ENCODE measurements at places on chromosomes 1 and 21.

DNA sequence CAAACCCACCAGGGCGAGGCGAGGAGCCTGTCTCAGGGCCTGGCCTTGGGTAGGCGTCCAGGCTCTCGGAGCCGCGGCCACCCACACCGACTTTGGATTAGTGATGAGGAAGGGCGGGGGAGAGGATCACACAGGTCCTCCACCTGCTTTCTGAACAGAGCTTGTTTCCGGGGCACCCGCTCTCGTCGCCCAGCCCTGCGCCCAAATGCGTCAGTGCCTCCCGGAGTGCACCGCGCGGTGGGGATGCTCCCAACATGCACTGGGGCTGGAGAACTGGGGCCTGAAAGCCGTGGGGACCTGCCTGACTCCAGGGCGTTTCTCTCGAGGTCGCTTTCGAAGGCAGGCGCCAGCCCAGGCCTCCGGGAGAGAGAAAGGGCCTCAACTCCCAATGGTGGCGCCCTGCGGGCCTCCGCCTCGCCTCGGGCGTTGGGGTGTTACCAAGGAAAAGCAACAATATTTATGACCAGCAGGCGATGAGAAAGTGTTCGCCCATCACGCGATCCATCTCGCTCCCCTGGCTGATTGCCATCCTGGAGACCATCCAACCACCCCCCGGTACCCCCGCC, 8.9 kb upstream of the LHX8 start:
- no peak for DNase-seq

GRCh38 chr1:21165646-21166045, 11.1 kb downstream of the EIF4G3 start:
- no peak for DNase-seq

DNA sequence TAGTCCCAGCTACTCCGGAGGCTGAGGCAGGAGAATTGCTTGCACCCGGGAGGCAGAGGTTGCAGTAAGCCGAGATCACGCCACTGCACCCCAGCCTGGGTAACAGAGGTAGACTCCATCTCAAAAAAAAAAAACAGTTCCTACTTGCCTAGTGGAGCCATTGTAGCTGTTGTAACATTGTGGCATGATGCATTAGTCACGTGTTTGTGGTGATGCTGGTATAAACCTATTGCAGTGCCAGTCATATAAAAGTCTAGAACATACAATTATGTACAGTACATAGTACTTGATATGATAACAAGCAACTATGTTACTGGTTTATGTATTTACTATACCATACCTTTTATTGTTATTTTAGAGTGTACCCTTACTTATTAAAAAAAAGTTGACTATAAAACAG, 16.2 kb downstream of the KYAT3 start:
- no peak for DNase-seq

DNA sequence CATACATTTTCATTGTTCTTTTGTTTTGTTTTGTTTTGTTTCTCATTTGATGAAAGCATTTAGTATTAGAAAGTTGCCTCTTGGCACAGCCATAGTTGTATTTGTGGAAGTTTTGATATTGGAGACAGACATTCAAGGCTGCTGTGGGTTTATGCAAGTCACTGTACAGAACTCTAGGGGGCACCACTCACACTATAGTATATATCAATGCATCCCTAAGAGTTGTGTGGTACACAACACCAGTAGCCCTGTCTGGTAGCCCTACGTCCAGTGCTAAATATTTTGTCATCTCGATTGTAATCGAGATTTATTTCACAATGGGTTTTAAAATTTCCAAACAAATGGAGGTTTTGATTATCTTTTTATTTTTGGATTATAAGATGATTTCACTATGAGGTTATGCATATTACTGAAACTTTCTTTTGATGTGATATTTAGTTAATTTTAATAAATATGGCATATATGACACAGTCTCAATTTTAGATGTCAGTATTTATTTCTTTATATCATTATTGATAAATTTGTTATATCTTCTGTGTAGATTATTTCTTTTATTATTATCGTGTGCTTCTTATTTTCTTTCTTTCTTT, 112.2 kb downstream of the NR5A2 start:
- peak; percentile 36 for DNase-seq

- DNase-seq = no peak
Observed at GRCh38 chr1:46077644-46078043, 54.8 kb downstream of the PIK3R3 start.

DNA sequence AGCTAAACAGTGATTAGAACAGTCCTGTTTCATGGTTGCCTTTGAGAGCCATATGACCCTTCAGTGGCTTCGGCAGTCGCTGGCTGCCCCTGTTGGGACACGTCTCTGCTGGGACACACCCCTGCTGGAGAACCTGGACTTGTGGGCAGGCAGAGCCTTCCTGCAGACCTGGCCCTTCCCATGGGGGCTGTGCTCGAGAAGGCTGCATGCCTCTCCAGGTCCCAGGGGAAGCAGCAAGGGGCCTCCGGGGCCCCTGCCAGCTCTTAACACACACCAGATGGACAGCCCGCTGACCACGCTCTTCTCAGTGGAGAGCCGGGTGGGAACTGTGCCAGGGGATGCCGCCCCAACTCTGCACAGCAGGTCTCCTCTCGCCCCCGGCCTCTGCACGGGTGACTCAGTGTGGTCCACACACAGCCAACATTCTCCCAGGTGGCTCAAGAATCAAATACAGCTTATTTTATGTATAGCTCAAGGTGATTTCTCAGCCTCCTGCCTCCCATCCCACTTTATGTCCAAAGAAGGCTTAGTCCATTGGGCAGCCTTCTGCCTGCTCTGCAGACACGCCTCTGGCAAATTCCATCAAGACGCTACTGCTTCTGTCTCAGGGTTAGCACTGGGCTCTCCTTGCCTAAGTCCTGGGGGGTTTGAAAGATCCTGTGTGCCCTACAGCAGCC, 450.8 kb downstream of the KIF26B start:
- no peak for DNase-seq

- no peak for DNase-seq
Observed at GRCh38 chr1:1004780-1005697, 5.1 kb upstream of the HES4 start.

GRCh38 chr1:15417059-15417934, 7.6 kb downstream of the EFHD2 start:
- DNase-seq = peak; percentile 67

DNA sequence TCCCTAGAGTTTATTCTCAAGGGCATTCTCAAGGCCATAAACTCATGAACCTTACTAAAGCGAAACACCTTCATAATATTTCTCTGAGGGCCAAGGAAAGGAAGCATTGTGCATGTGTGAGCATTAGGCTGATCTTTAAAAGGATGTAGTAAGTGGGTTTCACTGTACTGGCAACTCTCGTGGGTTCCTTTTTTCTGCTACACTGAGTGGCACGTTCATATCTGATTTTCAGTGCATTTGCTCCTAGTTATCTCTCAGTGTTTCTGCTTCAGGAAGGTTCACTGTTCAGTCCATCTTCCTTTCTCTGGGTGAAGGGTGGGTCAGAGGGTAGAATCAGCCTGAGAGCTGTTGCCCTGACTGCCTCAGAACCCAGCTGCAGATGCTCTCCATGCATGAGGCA, 192.8 kb upstream of the ADGRL2 start:
- no peak for DNase-seq
